ENCODE measurements at places on chromosomes 13 and 19.
A peak's percentile ranks its signal among the peaks of the same experiment; 100 is the strongest.

DNA sequence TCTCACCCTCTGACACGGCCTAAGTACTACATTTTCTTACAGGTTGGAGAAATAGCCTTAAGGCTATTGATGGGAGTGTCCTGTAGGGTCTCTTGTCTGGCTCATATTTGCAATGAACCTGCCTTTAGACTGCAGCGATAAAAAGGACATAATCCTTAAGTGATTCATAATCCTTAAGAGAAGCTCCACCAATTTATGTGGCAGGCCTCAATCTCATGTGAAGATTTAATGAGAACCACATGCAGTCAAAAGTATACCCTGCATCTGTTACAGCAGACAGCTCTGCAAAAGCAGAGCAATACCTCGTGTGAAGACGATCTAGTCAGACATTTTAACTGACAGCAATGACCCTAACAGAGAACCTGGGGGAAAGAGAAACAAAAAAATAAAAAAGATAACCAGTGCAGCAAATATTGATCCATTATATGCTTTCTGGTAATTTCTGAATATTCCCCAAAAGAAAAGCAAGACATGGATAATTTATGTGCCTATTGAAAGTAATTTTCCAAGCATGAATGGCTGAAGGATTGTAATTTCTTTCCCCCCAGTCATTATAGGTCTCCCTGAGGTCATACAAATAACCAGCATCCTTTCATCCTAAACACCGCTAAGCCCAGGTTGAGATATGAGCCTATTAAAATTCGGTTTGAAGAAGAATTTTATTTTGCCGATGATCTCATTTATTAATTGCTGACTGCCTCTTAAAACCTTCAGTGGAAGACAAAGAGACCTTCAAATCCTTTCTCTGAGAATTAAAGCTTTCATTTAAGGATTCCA, 321.8 kb upstream of the NBEA start:
- DNase-seq = peak; percentile 95

DNA sequence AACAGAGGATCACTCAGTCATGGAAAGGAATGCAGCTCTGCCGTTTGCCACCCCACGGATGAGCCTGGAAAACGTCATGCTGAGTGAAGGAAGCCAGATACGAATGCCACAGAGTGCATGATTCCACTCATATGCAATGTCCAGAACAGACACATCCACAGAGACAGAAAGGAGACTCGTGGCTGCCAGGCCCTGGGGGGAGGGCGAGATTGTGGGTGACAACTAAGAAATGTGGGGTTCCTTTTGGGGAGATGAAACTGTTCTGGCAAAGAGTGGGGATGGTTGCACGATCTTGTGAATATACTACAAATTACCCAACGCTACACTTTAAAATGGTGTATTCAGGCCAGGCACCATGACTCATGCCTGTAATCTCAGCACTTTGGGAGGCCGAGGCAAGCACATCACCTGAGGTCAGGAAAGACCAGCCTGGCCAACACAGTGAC, 27.2 kb upstream of the NAPA start:
- no peak for DNase-seq

DNA sequence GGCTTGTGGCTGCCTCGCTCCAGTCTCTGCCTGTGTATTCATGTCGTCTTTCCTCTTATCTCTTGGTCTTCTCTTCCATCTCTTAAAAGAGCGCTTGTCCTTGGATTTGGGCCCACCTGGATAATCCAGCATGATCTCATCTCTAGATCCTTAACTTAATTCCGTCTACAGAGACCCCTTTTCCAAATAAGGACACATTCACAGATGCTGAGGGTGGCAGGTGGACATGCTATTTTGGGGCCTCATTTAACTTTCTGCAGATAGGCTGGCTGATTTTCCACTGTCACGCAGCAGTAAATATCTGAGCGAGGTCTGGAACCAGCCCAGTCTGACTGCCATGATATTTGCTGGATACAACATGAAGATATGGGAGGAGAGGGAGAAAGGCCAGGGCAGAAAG, 41.5 kb upstream of the TSHZ3 start:
- DNase-seq = no peak

GRCh38 chr19:18009412-18010066, 1.6 kb downstream of the ARRDC2 start:
- no peak for DNase-seq

DNA sequence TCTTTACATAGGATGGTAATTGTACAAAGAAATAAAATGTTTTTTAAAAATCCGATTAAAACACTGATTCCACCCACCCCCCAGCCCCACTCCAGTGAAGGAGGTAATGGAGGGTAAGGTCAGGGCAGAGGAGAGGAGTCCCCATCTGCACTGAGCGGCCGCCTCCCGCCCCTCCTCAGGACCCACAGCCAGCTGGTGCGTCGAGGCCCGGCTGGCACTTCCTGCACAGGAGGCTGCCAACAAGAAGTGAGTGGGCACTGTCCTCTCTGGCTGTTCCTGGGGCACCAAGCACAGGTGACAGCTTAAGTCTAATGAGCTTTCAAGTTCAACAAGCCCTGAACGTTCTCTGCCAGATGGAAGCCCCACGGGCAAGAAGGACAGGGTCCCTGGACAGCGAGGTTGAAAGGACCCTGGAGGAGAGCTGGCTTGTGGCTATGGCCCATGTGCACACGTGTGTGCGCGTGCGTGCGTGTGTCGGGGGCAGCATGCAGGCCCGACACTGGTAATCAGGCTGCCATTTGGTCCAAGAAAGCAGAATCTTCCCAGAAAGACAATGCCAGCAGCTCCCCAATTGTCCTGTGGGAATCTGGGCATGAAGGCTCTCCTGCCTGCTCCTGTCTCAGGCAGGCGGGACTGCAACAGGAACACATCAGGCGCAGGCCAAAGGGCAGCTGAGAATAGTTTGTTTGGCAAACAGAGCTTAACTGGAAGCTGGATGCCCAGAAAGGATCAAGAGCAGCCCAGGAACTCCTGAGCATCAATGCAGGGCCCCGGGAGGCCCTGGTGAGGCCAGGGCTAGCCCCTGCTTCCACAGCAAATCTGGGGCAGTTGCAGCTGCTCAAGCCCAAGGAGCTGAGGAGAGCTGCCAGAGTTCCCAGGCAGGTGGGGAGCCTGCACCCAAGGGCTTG, 15.1 kb upstream of the EPHX3 start:
- no peak for DNase-seq

DNA sequence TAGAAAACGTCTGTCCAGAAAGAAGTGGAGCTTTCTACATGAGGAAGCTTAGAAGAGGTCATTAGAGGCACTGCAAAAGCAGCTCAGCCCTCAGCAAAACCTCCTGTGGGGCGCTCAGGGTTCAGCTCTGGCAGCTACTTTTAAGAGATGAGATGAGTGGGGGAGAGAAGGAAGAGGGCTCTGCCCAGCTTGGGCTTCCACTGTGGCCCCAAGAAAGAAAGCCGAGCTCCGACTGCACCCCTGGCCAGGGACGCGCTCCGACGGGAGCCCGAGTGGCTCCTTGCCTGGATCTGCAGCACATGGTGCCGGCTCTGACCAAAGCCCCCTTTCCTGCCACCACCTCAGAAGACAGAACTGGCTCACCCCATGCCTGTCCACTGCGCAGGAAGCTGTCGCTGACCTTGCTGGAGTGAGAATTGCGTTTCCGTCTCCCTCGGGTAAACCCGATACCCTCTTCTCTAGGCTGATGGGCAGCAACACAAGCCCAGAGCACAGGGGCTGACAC, 36.4 kb downstream of the NAXD start:
- DNase-seq = no peak

- DNase-seq = no peak
Observed at GRCh38 chr13:103003631-103004030, 62.6 kb downstream of the SLC10A2 start.

GRCh38 chr13:45447050-45447661, 17.6 kb upstream of the COG3 start:
- DNase-seq = no peak

DNA sequence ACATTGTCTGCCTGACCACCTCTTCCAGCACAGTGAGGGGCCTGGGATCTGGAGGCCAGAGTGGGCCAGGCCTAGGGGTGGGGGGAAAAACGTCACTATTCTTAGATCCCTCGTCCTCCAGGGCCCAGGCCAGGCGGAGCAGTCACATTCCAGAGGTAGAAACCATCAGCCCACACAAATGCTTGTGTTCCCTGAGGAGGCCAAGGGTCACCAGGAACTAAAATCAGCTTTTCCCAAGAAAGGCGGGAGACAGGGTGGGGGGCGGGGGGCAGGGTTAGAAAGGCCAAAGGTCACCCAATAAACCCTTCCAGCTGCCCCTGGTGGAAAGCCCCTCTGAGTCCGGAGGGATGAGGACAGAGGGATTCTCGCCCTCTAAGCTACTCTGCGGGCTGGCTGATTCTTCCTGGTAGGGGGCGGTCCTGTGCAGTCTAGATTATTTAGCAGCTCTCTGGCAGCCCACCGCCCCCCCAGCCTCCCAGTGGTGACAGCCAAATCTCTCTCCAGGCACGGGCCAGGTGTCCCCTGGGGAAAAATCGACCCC, 23.5 kb upstream of the CCL25 start:
- peak; percentile 43 for DNase-seq

- peak; percentile 99 for DNase-seq
Observed at GRCh38 chr13:35765366-35765765, 288.9 kb upstream of the MAB21L1 start.

DNA sequence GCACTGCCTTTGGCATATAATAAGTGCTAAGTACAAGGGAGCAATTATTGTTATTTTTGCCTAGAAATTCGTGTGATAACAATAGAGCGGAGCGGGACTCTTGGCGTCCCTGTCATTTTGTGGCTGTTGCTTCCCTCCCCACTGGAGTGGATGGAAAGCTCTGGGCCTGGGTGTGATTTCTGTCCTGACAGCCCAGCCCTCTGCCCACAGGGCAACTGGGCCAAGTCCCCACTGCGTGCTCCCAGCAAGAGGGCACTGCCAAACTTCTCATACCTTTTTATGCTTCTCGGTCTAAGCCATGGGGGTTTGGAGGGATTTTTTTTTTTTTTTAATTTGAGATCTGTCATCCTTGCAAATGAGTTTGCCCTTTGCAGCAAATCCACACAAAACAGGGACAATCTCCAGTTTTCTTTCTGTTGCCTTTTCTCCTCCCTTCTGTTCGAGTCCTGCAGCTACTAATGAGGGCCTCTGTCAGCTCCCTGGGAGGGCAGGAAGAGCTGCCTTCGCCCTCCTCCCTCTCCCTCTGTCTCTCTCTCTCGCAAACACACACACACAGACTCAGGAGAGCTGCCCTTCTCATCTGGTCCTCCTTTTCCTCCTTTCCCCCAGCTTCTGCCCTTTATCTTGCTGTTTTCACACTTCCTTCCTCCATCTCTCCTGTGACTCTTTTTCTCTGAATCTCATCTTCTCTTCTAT, 103.9 kb downstream of the DNAJC15 start:
- DNase-seq = no peak

GRCh38 chr13:106484537-106485193, 50.8 kb downstream of the EFNB2 start:
- no peak for DNase-seq

DNA sequence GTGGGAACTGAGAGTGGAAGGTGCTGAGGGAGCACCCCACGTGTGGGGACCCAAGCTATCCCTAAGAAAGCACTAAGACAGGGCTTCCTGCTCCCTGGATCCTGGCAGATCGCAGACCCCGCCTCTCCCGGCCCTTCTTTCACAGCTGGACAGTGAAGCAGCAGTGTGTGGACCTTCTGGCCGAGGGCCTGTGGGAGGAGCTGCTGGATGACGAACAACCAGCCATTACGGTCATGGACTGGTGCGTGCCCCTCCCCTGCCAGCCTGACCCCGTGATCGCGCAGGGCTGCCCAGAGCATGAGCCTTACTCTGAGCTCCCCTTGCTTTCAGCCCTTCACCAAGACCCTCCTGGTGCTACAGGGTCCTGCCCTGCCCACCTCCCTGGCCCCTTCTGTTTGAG, 2.3 kb downstream of the NCCRP1 start:
- DNase-seq = peak; percentile 42

DNA sequence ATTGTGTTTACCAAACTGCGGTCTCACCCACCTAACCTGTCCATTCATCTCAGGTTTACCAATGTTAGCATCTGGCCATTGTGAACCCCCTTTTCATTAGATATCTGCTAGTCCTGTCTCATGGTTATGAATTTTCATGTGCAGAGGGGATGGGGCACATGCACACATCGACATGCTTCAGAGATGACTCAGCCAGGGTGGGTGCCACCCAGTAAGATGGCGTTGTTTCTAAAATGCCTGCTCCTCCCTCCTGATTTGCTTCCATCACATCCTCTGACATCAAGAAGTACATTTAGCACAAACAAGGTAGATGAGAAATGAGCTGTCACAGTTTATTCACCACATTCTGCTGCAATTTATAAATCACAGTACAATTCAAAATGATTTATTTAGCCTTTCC, 51.3 kb downstream of the GPALPP1 start:
- no peak for DNase-seq

- DNase-seq = peak; percentile 30
Observed at GRCh38 chr19:30229525-30230174, 142.5 kb upstream of the ZNF536 start.

- DNase-seq = no peak
Observed at GRCh38 chr13:42001580-42001979, 40.7 kb upstream of the VWA8 start.

GRCh38 chr13:42649831-42650230, 75.9 kb downstream of the TNFSF11 start:
- DNase-seq = peak; percentile 92

DNA sequence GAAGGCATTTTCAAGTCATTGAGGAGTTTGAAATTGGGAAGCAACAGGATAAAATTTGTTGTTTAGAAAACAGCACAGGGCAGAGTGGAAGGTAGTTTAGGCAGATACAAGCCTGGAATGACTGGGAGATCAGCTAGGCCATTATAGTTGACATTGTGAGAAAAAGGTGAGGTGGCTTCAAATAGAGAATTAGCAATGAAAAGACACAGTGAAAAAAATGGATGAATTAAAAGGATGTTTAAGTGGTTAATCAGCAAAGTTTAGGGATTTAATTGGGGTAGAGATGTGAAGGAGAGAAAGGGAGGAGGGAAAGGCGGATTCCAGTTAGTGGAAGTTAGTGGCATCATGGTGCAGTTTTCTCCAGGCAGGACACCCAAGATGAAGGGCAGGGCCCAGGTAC, 570.5 kb upstream of the GPC6 start:
- DNase-seq = no peak

DNA sequence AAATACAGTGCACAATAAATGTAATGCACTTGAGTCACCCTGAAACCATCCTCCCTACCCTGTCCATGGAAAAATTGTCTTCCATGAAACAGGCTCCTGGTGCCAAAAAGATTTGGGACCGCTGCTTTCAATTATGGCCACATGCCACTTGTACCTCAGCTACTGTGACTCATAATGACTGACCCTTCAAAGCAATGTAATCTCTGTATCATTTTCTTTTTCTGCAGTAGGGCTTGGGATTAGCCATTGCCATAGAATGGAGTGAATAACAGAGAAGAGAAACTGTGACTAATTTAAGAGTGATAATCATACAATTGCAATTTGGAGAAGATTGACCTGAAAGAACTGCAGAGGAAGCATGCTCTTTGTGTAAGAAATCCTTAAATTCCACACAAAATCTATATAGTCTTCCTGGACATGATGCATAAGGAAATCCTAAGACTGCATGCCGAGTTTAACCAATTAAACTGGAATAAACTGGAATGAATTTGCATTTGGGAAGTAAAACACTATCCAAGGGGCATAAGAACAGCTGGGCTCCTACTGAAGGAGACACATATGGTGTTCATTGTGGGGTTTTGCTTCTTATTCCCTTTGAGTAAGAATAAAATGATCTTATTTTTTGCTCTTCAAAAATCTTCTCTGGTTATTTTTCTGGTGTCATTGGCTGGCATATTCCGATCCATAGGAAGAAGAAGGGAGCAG, 59.5 kb upstream of the SLC7A1 start:
- no peak for DNase-seq

Measured in NCI-H82 (cell line).